ENCODE measurements at places on chromosomes 2 and 18. TPM values are rescaled to one million over a fixed set of nuclear protein-coding genes. Genes with fewer than 3 reads are reported as not detected.

DNA sequence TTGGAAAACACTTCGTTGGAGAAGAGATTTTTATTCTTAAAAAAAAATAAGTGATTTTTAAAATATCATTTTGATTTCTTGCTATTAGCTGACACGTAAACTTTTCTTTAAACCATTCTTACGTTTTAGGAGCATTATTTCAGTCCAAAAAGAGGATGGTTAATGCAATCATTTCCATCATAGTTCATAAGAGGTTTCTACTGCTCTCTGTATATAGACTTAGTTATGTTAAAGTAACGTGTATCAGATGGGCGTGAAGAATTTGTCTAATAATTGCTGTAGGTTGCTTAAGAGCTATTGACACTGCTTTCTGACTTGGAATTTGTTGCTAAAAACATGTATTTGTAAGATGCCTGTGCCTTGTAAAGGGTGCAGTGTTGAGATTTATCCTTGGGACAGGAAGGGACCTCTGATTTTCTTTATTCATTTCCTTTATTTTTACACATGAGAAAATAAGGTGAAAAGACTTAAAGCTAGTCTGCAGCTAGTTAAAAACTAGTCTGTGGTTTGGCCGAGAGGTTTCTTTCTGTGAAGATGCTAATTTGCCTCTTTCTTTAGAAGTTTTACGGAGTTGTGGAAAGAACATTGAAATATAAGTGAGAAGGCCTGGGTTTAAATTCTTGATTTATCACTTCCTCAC, 2.9 kb downstream of the ANKRD12 start:
- peak; percentile 37 for DNase-seq

Gene AQP4
- total RNA-seq: not detected

Gene GPR75
- total RNA-seq: 4.7 TPM

DNA sequence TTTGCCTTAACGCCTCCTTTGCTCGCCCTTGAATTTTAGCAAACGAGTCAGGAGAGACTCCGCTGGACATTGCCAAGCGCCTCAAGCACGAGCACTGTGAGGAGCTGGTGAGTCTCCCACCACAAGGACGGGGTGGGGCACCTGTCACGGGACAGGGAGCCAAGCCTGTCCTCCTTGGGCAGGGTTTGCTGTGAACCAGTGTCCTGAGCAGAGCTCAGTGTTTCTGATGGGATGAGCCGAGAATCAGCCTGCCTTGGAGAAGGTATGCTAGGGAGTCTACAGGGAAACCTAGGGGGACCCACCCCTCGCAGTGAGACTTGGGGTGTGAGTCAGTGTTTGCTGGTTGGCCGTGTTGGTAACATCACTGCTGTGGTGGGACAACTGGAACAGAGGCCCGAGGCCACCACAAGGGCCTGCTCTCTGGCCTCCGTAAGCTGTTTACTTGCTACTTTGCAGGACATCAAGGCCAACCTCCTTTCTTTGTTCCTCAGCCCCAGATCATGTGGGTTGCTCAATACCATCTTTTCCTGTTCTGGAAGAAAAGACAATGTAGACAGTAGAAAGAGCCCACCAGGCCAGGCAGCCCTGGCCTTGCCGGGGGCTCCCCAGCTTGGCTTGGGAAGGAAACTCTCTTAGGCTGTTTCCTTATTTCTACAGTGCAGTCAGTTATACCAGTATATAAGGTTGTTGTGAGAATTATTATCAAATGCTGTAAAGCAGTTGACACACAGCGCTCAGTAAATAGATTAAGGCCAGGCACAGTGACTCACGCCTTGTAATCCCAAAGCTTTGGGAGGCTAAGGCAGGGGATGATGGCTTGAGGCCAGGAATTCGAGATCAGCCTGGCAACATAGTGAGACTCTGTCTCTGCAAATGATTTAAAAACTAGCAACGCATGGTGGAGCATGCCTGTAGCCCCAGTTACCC, 42.4 kb downstream of the ITGB1BP1 start:
- peak; percentile 68 for DNase-seq

- no peak for DNase-seq
These were observed 54.3 kb downstream of the ITGA6 start for GRCh38 chr2:172481507-172482262.

DNA sequence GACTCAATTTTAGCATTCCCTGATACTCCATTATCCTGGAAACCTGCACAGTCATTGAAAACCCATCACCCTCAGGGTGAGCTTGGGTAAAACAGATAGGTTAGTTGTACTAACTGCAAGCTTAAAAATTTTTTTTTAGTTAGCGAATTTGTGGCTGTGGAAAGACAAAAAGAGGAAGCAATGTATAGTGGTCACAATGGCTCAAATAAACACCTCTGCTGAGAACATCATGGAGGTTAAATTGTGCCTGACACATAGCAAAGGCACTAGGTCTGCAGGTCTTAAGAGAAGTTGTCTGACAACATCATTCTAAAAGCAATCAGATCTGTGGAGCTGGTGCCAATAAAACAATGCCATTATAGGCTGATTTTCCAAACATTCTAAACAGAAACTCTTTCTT, 84.4 kb upstream of the CAVIN2 start:
- DNase-seq: peak; percentile 15

Gene GAL3ST2
- not detected for total RNA-seq

DNA sequence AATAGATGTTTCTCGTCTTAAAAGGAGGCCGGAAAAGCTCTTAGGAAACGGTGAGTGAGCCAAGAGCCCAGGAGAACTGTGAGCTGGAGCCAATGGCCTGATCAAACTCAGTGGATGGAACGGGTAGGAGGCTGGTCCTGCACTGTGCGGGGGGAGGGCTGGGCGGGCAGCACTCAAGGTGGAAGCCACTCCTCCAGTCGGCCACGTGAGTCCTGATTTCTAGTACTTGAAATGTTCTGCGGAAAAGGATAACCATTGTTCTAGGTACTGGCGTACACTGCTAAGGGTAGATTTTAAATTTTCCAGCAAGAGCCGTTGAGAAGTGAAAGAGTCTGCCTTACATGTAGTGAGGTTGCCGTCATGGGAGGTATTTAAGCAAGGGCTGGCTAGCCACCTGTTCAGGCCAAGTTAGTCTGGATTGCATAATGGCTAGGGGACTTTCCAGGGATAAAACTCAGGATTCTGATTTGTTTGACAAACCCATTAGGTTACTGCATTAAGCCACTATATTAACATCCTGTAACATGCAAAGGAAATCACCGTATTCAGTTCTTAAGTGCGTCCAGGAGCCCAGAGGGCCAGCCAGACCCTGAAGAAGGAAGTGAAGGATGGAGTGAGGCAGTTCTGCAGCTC, 51.3 kb upstream of the ODC1 start:
- DNase-seq: no peak

DNA sequence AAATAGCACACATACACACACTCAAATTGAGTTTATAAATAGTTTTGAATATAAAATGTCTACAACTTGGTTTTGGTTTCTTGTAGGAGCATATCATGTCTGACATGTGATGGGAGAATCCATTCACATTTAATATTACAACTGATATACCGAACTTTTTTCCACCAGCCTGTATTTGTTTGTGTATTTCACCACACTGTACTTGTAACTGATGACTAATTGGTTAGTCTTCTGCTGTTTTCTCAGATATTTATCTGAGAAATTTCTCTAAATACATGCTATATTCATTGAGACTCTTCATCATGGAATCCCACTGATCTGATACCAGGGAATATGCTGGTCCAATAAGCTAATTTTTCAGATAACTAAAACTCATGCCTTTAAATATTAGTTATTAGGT, 56.3 kb upstream of the UBXN4 start:
- peak; percentile 30 for DNase-seq

- DNase-seq: no peak
These were observed 133.2 kb upstream of the EPHA4 start for GRCh38 chr2:221705185-221705877.

Gene RAD51AP2
- not detected for total RNA-seq

Gene PLA2R1
- total RNA-seq: 14.4 TPM

- DNase-seq: no peak
These were observed 709.3 kb downstream of the SLC4A3 start for GRCh38 chr2:220336771-220337170.
